ENCODE measurements at places on chromosomes 3 and 15.
A peak's percentile ranks its signal among the peaks of the same experiment; 100 is the strongest.

- DNase-seq: no peak
These were observed 37.5 kb upstream of the RFX7 start for GRCh38 chr15:56281145-56281544.

DNA sequence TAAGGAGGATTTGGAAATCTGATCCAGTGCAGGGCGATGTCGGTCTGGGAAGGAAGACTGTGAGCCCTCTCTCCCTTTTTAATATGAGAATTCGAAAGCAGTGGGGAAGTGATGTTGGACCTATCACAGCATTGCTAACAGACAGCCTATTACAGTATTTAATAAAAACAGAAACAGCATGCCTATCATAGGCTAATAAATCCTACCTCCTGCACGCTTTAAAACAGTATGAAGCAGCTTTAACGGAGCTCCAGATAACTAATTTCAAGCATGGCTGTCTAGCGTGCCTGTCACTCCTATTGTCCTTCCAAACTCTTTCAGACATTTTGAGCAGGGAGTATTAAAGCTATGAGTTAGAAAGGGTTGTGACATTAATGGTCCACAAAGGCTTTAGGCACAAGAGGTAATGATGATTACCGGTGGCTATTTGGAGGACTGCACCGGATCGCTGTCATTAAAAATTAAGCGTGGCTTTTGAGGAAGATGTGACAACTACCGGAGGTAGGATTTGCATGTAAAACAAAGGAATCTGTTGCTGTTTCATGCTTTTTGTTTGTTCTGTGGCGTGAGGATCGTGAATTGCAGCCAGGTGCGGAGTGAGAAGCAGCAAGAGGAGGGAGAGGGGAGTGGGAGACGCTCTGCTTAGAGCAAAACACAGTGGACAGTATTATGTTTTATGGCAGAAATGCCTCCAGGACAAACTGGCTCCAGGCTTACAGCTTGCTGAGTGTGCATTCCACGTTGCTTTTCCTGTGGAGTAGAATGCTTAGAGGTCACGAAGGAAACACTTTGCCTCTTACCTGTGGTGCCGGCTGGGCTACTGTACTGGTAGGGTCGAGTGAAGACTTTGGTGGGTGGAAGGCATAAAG, at the start of gene KCNMB2:
Gene KCNMB2 (plus strand): TSS at position 226 of the 869 bp plus-strand sequence.
- DNase-seq: no peak

GRCh38 chr3:190224863-190225692, 97.2 kb downstream of the CLDN1 start:
- DNase-seq: no peak

DNA sequence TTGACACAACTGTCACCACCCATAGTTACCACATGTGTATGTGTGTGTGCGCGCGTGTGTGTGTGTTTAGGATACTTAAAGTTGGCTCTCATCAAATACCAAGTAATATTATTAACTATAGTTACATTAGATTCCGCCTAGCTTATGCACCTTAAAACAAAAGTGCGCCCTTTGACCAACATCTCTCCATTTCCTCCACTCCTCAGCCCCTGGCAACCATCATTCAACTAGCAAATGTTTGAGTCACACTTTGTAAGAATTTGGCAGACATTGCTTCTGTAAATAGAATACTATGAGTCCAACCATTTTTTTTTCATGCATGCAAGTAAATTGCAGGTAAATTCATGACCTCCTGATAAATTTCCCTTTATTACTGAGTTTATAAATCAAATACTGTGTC, 169.3 kb downstream of the GBE1 start:
- DNase-seq: no peak

- DNase-seq: no peak
These were observed 128.9 kb downstream of the MCTP2 start for GRCh38 chr15:94360251-94360685.

- no peak for DNase-seq
These were observed 19.8 kb upstream of the FAM107A start for GRCh38 chr3:58596834-58597518.

DNA sequence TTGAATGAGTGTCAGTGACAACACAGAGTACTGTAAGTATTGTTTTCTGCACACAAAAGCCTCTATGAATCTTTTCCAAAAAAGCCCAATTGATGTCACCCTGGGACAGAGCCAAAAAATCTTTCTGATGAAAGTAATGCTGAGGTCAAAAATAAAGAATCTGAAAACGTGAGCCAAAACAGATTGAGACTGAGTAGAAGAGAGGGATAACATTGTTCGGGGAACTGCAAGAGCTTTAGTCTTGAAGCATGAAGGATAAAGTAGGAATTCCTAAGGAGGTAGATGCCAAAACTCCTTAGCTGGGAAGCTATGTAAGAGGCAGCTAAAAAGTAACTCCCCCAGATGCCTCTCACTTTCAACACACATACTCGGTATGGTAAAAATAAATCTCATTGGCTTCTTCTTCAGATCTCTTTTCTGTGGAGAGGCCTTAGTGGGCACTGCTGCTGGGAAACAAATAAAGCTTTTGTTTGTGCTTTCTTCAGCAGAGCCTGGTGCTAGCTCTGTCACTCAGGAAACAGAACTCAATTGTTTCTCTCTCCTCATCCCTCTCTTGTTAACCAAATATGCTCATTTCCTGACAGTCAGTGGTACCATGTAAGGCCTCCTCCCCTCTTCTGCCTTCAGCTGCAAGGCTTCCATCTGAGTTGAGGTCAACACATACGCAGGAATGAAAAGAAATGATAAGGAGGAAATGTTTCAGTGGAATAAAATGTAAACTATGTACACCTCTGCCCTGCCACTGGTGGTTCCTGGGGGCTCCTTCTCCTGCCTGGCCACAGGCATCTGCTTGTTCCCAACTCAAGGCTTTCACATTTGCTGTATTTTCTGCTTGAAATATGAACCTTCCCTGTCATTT, 58.1 kb downstream of the CD200 start:
- peak; percentile 94 for DNase-seq
